Aorta (tissue), 5 donors: ENCODE measurements at places on chromosomes 7 and 10. TPM values are rescaled to one million over a fixed set of nuclear protein-coding genes. Genes with fewer than 3 reads are reported as not detected.

DNA sequence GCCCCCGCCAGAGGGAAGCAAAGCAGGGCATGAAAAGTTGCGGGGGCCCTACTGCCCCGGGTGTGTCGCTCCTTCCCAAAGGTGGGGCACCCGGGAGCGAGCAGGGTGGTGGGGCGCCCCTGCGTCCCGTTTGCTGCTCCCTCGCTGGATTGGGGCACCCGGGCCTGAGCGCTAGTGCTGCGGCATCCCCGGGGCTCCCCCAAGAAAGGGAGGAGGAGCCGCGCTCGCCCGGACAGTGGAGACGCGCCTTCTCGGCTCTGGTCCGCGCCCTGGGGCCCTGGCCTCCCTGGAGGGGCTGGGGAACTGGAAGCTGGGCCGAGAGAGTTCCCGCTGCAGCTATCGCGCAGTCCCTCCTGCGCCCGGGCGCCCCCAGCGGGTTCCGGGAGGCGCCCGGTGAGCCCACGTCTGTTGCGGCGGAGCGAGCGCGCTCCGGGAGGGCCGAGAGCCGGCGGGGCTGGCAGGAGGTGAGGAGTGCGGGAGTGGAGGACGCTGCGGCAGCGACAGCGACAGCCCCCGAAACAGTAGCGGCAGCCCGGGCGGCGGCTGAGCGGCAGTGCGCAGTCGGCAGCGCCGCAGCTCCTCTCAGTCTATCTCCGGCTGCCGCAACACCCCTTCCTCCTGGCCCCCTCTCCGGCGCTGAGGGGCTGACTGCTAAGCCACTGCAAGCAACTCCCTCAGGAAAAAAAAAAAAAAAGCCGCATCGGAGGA, 504 bp upstream of the BMPER start:
- no peak for DNase-seq
- H3K4me3 ChIP-seq, result peak overlapping the region; percentile 27
- no peak overlapping the region for H3K27ac ChIP-seq
- H3K4me1 ChIP-seq, result peaks cover 3% of the 10 kb centered on the region
- H3K36me3 ChIP-seq, result no peaks in the 10 kb centered on the region

GRCh38 chr7:96033009-96033598, 260.8 kb downstream of the DYNC1I1 start:
- H3K27ac ChIP-seq, result no peak overlapping the region
- DNase-seq, result no peak
- H3K4me3 ChIP-seq, result no peak overlapping the region
- no peaks in the 10 kb centered on the region for H3K27me3 ChIP-seq
- H3K4me1 ChIP-seq, result peaks cover 3% of the 10 kb centered on the region

DNA sequence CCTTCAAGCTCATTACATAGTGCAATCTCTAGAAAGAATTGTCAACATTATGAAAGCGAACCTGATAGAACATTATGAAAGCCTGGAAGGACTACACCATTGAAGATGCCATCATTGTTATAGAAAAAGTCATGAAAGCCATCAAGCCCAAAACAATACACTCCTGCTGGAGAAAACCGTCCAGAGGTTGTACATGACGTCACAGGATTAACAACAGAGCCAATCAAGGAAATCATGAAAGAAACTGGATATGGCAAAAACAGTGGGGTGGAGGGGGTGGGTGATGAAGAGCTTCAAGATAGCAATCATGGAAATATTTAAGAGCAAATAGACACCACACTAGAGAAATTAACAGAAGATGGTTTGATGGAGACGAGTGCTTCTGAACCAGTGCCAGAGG, 45.7 kb downstream of the TOMM7 start:
- H3K36me3 ChIP-seq, result no peaks in the 10 kb centered on the region
- no peak for DNase-seq
- no peak overlapping the region for H3K4me3 ChIP-seq
- H3K4me1 ChIP-seq, result no peaks in the 10 kb centered on the region

GRCh38 chr10:11879387-11880094, 56.4 kb downstream of the PROSER2 start:
- H3K27ac ChIP-seq, result no peak overlapping the region
- H3K4me3 ChIP-seq, result no peak overlapping the region
- H3K4me1 ChIP-seq, result no peaks in the 10 kb centered on the region
- no peaks in the 10 kb centered on the region for H3K36me3 ChIP-seq

GRCh38 chr10:117617086-117617485, 74.5 kb downstream of the EMX2 start:
- no peak overlapping the region for H3K27ac ChIP-seq
- no peaks in the 10 kb centered on the region for H3K36me3 ChIP-seq
- DNase-seq, result no peak
- H3K27me3 ChIP-seq, result no peaks in the 10 kb centered on the region

GRCh38 chr10:73416571-73416970, 2.7 kb upstream of the ANXA7 start:
- H3K36me3 ChIP-seq, result no peaks in the 10 kb centered on the region
- no peaks in the 10 kb centered on the region for H3K4me1 ChIP-seq
- no peak overlapping the region for H3K4me3 ChIP-seq
- H3K27ac ChIP-seq, result no peak overlapping the region

DNA sequence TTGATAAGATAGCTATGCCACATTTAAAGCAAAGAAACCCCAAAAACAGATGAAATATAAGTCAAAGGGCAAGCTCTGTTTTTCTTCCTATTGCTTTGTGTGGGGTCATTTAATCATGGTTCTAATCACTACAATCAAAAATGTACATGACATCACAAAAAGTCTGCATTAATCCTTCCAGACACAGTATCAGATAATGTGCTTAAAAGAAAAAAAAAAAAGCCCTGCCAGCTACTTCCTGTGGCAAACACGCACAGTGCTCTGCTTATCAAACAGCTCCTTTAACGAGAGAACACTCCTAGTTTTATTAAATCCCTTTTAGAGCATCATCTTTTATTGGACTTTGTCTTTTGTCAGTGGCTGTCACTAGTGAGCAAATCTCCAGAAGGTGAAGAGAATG, 1005.8 kb downstream of the GATA3 start:
- DNase-seq, result no peak
- no peaks in the 10 kb centered on the region for H3K4me1 ChIP-seq
- no peaks in the 10 kb centered on the region for H3K36me3 ChIP-seq
- no peaks in the 10 kb centered on the region for H3K27me3 ChIP-seq

DNA sequence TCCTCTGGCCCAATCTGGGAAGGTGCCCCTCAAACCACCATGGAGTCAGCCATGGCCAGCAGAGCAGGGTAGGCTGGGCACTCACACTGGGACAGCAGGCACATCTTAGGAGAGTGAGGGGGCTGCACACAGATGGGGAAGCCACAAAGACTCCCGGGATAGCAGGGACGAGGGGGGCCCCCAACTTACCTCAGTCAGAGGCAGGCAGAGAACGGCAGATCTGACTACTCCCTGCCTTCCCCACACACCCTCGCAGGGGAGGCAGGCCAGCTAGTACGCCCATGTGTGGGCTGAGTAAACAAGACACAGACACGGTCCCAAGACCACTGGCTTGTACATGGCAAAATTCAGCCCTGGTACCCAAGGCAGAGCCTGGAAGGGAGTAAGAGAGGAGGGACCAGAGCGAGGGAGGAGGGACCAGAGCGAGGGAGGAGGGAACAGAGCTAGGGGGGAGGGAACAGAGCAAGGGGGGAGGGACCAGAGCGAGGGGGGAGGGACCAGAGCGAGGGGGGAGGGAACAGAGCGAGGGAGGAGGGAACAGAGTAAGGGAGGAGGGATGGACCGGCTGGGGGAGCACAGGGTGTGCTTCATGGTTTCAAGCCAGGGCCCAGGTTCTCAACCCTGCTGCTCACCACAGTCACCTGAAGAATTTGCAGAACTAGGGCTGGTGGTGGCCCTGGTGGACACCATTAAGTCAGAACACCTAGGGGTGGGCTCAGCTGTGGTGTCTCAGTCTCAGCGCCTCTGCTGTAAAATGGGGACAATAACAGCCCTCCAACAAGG, 73.8 kb downstream of the RGS10 start:
- no peak overlapping the region for H3K27ac ChIP-seq
- no peak overlapping the region for H3K4me3 ChIP-seq
- no peaks in the 10 kb centered on the region for H3K36me3 ChIP-seq
- no peak for DNase-seq
- H3K27me3 ChIP-seq, result no peaks in the 10 kb centered on the region
- no peaks in the 10 kb centered on the region for H3K4me1 ChIP-seq

DNA sequence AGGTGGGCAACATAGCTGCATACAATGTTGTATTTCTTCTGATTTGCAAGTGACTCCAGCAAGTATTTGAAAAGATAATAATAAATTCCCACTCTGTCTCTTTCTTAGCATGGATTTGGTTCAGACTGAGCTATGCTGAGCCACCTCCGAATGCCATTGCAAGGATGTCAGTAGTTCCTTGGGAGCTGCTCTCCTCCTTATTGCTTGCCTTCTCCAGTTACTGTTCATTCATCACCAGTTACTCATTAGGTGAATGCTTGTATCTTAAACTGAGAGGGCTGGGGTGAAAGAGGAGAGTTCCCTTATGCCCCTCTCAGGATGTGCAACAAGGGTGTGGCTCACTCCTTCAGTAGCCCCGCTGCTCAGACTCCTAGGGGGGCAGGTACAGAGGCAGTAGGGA, 78.4 kb upstream of the PRKAR2B start:
- no peaks in the 10 kb centered on the region for H3K36me3 ChIP-seq
- no peaks in the 10 kb centered on the region for H3K27me3 ChIP-seq
- H3K4me1 ChIP-seq, result no peaks in the 10 kb centered on the region
- no peak overlapping the region for H3K4me3 ChIP-seq
- DNase-seq, result no peak

DNA sequence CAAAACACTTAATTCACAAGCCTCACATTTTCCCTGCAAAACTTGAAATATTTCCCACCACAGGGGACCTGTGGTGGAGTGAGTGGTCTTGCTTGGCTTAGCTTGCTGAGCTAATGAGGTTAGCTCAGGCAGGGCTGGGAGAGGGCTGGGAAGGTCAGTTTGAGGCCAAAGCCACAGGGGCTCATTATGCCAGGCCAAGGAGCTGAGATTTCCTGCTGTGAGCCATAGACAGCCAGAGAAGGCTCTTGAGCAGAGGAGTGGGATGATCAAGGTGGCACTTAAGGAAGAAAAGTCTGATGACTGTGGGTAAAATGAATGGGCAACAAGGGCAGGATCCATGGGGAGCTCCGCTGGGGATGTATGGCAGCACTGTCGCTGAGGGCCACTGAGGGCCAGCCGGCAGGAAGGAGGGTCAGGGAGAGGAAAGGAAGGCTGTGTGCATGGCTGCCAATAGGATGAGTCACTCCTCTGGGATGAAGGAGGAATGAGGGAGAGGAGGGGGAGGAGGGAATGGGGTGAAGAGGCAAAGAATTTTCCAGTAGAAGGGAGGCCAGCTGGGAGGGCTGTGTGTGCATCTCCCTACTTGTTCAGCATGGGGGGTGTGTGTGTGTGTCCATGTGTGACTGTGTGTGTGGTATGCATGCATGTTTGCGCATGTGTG, 18.7 kb upstream of the ZNF488 start:
- H3K36me3 ChIP-seq, result no peaks in the 10 kb centered on the region
- no peaks in the 10 kb centered on the region for H3K4me1 ChIP-seq

- no peaks in the 10 kb centered on the region for H3K27me3 ChIP-seq
- H3K4me3 ChIP-seq, result peak overlapping the region; percentile 86
- H3K27ac ChIP-seq, result peak overlapping the region; percentile 63
- H3K4me1 ChIP-seq, result no peaks in the 10 kb centered on the region
- no peaks in the 10 kb centered on the region for H3K36me3 ChIP-seq
These were observed 836 bp downstream of the KMT2E start for GRCh38 chr7:105014693-105015389.

- no peaks in the 10 kb centered on the region for H3K36me3 ChIP-seq
- no peak for DNase-seq
- H3K27ac ChIP-seq, result no peak overlapping the region
- no peak overlapping the region for H3K4me3 ChIP-seq
- H3K4me1 ChIP-seq, result no peaks in the 10 kb centered on the region
These were observed 20.5 kb downstream of the ASNS start for GRCh38 chr7:97851683-97852082.

GRCh38 chr10:79938728-79939406, 10.0 kb downstream of the SFTPD start:
- H3K27me3 ChIP-seq, result no peaks in the 10 kb centered on the region
- H3K4me3 ChIP-seq, result no peak overlapping the region
- H3K27ac ChIP-seq, result no peak overlapping the region
- peak; percentile 84 for DNase-seq
- no peaks in the 10 kb centered on the region for H3K4me1 ChIP-seq

- peaks cover 14% of the 10 kb centered on the region for H3K4me1 ChIP-seq
- peak overlapping the region; percentile 92 for H3K4me3 ChIP-seq
- DNase-seq, result no peak
- H3K27me3 ChIP-seq, result no peaks in the 10 kb centered on the region
These were observed 23.0 kb upstream of the ZRANB1 start for GRCh38 chr10:124918906-124919305.

- H3K4me1 ChIP-seq, result no peaks in the 10 kb centered on the region
- H3K4me3 ChIP-seq, result no peak overlapping the region
- no peaks in the 10 kb centered on the region for H3K36me3 ChIP-seq
- peak; percentile 37 for DNase-seq
These were observed 50.9 kb upstream of the LEP start for GRCh38 chr7:128190051-128190647.

DNA sequence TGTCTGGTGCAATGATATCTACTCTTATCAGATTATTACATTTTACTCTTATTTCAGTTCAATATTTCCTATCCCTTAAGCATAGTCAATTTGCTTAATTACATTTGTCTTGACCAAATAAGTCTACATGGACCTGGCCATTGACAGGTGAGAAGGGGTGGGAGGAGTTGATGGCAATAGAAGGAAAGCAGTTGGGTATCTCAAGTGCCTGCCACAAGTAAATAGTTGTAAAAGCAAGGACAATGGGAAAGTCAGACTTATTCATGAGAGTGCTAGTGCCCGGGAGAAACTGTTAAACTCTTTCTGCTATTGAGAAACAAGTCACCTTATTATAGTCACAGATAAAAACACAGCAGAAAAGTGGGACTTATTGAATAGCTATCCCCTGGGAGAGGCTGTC, 32.4 kb upstream of the HGF start:
- no peaks in the 10 kb centered on the region for H3K4me1 ChIP-seq
- no peak for DNase-seq
- H3K27ac ChIP-seq, result no peak overlapping the region
- H3K27me3 ChIP-seq, result no peaks in the 10 kb centered on the region

- no peaks in the 10 kb centered on the region for H3K4me1 ChIP-seq
- DNase-seq, result no peak
- H3K36me3 ChIP-seq, result no peaks in the 10 kb centered on the region
These were observed 31.6 kb downstream of the ABCB5 start for GRCh38 chr7:20647036-20647435.

The CLDN15 gene
- total RNA-seq, result 7.5 TPM

The UTF1 gene
- total RNA-seq, result not detected

The CPN1 gene
- not detected for total RNA-seq

The CABCOCO1 gene
- total RNA-seq, result 0.26 TPM

The NCAPG2 gene
- total RNA-seq, result 6.6 TPM

The SH3PXD2A gene
- 55.9 TPM for total RNA-seq

The ZNF783 gene
- 23.8 TPM for total RNA-seq

The EGFR gene
- total RNA-seq, result 70.5 TPM

The IKZF1 gene
- total RNA-seq, result 13.5 TPM

The RBP4 gene
- 37.5 TPM for total RNA-seq
